ENCODE measurements at places on chromosomes 7 and 10.

DNA sequence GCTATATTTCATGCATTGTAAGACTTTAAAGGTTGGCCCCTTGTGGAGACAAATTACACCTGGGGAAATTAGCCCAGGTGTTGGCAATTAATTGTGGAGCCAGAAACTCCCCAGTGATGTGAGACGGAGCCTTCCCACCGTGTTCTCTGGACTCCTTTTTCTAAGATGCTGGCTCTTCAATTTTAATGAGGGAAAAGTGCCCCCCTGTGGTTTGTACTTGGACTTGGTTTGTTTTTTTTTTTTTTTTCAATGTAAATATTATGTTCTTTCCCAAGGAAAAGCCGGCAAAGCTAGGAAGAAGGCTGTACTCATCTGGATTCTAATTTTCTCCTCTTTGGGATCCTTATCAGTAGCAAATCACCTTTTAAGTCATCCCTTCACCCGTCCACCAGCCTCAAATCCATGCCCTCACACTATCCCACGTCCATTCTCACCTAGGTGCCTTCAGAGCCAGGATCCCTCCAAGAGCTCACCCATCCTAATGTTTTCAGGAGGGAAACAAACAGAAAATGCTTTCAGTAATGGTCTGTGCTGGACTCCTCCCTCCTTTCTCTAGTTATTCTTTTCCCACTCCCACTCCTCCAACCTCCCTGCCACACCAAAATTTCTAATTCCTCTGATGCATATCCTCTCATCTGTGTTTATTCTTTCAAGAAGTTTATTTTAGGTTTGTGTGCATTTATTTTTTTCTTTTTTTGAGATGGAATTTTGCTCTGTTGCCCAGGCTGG, 20.4 kb upstream of the ST8SIA6 start:
- no peak for DNase-seq

GRCh38 chr10:107371801-107372200, 207.3 kb upstream of the SORCS1 start:
- no peak for DNase-seq

GRCh38 chr10:44260286-44260928, 124.5 kb downstream of the CXCL12 start:
- DNase-seq = no peak

DNA sequence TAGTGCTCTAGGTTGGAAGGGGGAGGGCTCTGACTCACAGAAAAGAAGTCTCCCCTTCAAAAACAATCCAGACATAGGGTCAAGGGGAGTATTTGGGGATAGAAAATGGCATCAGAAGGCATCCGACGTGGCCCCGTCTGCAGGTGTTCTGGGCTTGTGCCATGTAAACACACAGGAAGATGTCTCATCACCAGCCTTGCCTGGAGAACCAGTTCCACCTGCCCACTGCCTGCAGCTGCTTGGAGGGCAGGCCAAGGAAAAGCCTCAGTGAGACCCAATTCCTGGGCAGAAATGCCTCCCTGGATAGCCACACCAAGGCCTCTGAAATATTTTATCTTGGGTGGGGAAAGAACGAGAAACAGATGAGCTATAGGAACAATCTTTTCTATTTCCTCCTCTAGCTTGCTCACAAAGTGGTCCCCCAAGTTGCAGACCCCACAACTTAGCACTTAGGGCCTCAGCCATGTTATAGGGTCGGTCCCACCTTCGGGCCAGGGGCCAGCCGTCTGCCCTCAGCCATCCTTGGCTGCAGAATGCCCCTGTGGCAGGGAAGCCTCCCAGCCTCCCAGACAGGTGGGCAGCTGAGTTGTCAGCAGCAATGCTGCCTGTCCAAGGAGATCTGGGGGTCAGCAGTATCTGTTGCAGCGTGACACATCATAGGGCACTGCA, 54.3 kb upstream of the ECHDC3 start:
- no peak for DNase-seq

DNA sequence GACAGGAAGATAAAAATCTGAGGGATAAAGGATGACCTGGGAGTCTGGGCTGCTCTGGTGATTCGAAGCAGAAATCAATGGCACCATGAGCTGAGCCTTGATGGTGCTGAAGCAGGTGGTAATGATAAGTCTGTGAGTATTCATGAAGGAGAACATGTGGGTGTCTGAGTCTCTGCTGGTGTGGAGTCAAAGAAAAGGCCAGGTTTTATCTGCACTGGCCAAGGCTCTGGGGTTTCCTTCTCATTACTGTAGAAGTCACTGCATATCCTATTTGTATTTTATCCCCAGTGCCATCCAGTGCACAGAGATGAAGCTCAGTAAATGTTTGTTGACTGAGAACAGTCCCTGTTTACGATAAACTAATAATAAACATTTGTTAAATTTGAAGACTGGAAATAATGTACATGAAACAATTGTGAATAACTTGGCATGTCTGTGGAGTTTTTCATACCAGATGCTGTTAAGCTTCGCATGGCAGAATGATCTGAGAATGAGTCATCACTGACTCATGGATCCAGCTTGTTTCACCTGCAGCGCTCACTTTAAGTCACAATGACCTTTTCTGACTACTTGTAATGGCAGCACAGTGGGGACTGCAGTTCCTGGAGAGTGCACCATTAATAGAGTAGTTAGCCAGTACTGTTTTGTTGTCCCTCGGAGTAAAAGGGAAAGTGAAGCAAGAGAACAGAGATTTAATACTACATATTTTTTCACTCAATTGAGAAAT, 538.5 kb downstream of the HTR7 start:
- peak; percentile 32 for DNase-seq

DNA sequence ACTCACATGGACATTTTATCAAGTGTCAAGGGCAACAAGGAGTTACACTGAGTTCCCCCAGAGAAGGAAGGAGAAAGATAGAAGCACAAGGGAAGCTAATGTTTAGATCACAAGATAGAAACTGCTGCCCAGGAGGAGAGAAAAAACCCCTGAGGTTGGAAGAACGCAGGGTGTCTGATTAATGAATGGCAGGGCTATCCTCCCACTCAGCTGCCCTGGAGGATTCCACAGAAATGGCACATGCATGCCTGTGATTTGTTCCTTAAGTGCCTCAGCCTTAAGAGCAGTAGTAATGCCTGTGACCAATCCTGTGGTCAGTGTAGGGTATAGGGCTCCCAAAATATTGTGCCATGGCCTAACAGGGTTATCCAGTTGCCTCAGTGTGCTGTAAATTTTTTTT, 20.2 kb downstream of the DNAJB9 start:
- DNase-seq = no peak

- DNase-seq = no peak
Measured at GRCh38 chr7:117248829-117249228, 74.0 kb downstream of the WNT2 start.

- DNase-seq = no peak
Measured at GRCh38 chr7:37336259-37336658, 112.4 kb downstream of the ELMO1 start.

- no peak for DNase-seq
Measured at GRCh38 chr7:767941-768731, 41.1 kb upstream of the PRKAR1B start.

- no peak for DNase-seq
Measured at GRCh38 chr7:140342727-140343514, 55.4 kb downstream of the SLC37A3 start.

DNA sequence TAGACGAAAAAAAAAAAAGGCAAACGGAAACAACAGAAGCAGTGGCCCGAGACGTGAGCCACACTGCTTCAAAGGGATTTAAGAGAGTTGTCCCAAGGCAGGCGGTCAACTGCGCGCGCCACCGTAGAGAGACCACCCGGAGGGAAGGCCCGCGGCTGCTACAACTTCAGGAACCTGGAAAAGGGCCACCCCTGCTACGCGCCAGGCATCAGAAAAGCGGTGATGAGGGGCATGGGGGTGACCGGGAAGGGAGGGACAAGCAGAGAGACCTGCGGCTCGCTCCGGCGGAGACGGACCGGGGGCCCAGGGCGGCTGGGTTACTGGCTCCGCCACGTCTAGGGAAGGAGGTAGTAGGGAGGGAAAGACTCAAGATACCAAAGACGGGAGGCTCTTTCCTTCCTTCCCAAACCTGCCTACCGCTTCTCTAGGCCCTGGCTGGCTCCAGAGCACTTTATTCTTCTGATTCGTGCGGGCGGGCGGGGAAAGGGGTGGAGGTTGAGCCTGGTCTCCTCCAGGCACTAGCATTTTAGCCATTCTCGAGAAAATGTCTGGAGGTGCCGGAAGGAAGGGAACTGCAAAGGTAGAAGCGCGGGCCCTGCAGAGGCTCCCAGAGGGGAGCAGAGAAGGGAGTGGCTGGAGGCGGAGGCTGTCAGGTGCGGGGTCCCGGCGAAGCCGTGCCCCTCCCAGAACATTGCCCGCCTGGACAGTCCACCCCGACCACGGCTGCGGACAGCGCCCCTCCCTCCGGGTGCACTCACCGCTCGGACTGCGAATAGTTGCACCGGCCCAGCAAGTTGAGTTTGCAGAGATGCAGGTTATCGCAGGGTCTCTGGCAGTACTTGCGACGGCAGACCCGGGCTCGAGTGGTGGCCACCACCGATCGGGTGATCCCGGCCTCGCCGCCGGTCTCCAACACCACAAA, 993 bp downstream of the ZC3HAV1 start:
- peak; percentile 32 for DNase-seq

- no peak for DNase-seq
Measured at GRCh38 chr10:124353091-124353815, 65.5 kb downstream of the OAT start.

- no peak for DNase-seq
Measured at GRCh38 chr10:82564353-82565196, 689.6 kb downstream of the NRG3 start.

GRCh38 chr10:42952931-42953683, 123.8 kb upstream of the RET start:
- no peak for DNase-seq

DNA sequence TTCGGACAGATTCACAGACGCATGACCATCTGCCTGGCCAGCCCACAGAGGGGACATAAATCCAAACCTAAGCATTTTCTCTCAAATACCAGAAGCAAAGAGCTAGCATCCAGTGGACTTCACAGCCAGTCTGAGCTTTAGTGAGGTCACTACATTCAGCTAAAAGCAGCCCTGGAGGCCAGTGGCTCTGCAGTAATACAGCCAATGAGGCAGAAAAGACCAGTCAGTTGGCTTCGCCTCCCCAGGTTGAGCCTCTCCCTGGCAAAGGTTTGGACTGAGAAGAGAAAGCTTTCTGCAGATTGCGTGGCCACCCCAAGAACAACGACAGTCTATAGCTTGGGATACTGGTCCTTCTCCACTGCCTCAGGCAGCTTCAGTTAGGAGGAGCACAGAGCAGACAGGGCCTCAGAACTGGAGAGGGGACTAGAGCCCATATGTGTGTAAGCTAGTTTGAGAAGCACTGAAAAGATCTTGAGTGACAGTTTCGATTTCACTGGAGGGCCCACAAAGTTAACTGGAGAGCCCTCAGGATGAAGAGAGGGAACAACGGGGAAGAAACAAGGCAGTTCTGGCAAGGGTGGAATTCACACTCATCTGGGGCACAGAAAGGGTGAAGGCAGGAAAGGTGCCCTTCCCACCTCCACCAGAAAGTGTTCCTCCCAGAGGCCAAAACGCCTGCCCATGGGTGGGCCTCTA, 3.8 kb downstream of the WDR91 start:
- DNase-seq = no peak

- no peak for DNase-seq
Measured at GRCh38 chr10:30114401-30114800, 55.0 kb upstream of the JCAD start.

DNA sequence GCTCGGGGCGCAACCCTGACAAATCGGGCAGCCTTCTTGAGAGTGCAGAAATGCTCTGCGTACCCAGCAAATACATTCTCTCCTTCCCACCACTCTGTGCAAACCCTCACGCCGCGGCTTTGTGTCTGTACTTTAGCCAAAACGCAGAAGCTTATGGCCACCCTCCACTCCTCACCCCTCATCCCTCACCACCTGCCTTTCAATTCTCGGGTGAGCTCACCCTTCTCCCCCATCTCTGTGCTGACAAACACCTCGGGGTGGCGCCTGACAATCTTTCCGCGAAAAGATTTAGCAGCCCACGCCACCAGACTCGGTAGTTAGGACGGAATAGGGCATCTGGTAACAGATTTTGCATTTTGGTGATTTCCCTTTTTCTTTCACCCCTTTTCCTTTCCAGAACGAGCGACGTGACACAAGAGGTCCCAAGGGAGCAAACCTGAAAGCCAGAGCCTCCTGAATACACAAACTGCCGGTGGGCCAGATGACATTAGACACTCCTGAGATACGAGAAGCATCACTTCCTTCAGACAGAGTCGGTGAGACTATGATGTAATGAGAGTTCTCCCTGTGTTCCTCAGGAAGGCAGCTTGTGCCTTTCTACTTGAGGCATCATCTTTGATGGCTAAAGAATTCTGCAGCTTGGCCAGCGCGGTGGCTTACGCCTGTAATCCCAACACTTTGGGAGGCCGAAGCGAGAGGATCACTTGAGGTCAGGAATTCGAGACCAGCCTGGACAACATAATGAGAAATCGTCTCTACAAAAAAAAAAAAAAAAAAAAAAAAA, 671 bp upstream of the ATAD1 start:
- no peak for DNase-seq

GRCh38 chr10:79152423-79152817, 83.7 kb downstream of the ZMIZ1 start:
- DNase-seq = no peak

DNA sequence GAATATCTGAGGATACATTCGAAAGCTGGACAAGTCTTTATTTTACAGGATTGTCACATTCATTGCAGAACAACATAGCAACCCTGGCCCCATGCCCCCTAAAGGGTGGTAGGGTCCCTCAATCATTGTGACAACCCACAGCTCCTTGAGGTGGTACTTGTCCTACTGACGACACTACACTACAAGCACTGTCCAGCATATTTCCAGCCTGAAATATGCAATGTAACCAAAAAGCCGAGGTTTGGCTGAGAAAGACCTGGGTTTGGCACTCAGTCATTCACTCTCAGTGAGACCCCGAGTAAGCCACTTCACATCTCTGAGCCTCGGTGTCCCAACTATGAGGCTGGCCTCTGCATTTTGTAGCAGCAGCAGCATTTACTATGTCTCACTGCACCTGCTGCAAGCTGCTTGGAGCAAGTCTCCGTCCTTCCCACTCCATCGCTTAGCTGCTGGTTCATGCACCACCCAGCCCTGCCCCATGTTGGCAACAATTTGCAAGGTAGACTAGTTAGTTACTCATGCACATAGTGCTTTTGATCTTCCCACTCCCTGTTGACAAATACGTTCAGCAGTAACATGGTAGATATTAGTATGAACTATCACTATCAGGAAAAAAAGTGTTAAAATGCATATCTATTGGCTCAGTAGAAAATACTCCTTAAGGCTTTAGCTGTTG, 43.6 kb upstream of the TNPO3 start:
- DNase-seq = no peak

- no peak for DNase-seq
Measured at GRCh38 chr10:98285416-98285815, 17.4 kb upstream of the LOXL4 start.

DNA sequence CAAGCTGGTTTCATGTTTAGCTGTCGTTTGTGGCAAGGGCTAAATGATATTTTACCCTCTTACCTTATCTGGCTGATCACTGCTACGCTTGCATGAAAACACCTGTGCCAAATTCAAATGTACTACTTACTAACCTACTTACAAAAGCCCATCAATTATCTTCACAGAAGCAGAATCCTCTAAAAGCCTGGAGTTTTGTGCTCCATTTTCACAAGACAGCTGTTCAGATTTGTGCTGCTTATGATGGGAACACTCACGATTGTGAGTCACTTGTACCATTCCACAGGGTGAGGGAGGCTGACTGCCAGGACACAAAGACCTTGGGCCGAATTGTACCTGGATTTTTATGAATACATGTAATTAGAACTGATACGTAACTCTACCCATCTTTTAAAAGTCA, 245.0 kb upstream of the NPY start:
- no peak for DNase-seq
